NAMALWA (cell line): ENCODE measurements at places on chromosomes 7 and 10.

GRCh38 chr7:12729112-12729511 is 41.7 kb downstream of the ARL4A start:
- DNase-seq, result no peak

DNA sequence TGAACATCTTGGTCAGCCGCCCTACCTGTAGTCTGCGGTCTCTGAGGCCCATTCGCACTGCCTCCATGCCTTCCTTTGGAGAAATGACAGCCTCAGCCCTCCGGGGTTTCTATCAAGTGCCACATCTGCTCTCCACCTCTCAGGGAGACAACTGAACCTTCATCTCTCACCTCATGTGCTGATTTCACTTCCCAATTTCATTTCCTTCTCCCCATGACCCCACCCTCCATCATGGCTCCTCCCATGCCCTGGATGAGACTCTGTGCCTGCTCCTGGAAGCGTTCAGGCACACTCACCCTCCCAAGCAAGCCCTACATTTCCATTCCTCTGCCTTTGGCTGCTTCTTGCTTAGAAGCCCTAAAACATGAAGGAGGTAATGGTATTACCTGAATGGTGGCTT is 7.8 kb upstream of the SCD start:
- DNase-seq, result peak; percentile 51

DNA sequence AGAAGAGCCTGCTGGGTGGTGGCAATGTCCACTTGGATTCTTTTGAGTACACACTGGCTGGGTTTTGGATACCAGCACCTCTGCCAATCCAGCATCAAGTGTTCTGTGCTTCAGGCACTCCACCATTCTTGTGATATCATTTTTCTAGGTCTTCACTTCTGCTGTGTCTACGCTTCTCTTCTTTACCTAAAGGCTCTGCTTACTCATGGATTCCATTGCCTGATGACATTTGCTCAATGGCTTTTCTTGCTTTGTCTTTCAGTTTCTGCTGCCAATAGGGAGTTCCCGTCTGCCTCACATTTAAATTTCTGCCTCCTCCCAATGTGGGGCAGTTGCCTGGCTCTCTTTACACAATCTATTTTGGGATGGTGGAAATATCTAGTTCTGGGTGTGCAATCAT is 12.7 kb upstream of the PAPSS2 start:
- no peak for DNase-seq

DNA sequence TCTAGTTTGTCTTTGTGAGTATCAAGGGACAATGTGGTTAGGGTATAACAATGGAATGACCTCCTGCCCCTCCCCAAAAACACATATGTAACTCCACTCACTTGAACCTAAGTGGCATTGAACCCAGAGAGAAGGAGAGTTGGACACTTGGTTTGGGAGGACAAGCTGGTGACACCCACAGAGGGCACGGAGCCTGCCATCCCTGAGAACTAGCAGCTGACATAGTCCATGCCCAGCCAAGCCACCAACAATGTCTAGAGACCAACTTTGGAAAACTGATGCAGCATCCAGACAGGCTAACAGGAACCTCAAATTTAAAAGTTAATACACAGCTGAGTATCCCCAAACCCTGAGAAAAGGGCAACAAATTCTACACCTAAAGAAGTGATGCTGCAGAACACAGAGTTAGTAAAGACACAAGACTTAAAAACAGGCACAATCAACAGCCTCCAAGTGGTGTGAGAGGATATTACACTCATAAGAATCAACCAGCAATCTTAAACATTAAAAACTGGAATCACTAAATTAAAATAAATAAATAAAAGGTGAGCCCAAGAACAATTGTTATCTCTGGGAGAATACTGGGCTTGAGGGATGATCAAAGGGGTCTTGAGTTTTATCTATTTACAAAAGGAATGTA is 27.2 kb downstream of the NUDCD3 start:
- peak; percentile 67 for DNase-seq

DNA sequence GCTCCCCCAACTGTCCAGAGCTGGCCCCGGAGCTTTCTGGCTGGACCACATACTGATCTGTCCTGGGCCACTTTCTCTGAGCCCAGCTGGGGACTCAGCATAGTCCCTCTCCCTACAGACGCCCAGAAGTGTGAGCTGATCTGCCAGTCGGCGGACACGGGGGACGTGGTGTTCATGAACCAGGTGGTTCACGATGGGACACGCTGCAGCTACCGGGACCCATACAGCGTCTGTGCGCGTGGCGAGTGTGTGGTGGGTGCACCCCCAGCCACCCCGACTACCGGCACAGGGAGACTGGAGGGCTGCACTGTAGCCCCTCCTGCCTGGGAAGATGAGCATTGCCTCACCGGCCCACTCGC is 41.8 kb downstream of the TBATA start:
- DNase-seq, result no peak

GRCh38 chr10:77455561-77455960 is 182.0 kb downstream of the KCNMA1 start:
- DNase-seq, result no peak

- no peak for DNase-seq
Measured at GRCh38 chr10:125684581-125684980, 1.6 kb upstream of the TEX36 start.

- no peak for DNase-seq
Measured at GRCh38 chr7:88095-88926, 104.1 kb upstream of the FAM20C start.

DNA sequence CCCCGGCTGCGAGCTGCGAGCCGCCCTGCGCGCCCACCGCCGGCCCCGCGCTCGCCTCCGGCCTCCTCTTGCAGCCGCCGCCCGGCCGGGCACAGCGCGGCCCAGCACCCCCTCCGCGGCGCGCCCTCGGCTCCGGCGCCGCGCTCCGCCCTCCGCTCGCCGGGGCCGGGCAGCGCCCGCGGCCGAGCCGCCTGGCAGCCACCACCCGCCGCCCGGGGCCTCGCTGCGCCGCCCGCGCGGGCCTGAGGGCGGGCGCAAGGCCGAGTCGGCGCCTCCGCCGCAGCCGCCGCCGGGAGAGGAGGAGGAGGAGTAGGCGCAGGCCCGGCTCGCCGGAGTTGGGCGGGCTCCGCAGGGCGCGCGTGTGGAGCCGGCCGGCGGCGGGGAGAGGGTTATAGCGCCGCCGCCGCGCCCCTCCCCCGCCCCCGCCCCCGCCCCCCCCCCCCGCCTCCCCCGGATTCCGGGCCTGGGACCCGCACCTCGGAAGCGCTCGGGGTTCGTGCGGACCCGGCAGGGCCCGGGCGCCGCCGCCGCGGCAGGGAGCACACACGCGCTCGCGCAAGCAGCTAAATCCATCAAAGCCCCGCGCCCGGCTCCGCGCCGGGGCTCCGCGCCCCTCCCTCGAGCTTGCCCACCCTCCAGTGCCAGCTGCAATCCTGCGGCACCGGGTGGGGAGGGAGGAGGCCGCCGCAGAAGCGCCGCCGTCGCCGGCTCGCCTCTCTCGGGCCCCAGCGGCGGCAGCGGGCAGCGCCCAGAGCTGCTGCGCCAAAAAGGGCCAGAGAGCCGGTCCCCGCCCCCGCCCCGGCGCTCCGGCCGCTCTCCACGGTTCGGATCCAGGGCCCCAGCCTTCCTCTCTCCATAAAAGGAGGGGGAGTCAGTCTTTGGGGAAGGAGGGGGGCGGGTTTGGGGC is at the start of gene PDGFA:
Gene PDGFA, minus strand, starts transcription at position 363 of the 907 bp plus-strand sequence. CDS start 845 bp downstream, outside the sequence.
- no peak for DNase-seq

- DNase-seq, result peak; percentile 36
Measured at GRCh38 chr10:97356318-97356914, 21.9 kb upstream of the FRAT2 start.

DNA sequence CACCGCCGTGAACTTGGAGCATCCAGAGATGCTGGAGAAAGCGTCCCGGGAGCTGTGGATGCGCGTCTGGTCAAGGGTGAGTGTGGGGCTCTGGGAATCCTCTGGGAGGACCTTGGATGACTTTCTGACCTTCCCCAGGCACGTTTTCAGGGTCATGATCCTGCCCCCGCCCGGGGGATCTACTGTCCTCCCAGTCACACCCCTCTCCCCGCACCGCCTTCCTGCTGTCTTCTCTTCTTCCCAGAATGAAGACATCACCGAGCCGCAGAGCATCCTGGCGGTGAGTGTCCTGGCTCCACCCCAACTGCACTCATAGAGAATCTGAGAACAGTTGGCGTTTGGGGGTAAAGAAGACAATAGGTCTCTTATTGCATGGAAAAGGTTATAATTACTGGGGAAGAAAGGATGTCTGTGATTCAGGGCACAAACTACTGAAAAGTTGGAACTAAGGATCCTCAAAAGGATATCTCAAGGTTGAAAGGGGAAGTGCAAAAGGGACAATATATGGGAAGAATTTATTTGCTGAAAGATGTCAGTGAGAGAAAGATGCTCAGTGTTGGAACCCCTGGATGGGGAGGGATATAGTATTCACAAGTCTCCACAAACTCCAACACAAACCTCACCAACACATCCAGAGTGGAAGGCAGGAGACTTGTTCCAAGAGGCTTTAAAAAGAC is 1.9 kb downstream of the GSTK1 start:
- no peak for DNase-seq
